ENCODE measurements at places on chromosomes 4 and X. TPM values are rescaled to one million over a fixed set of nuclear protein-coding genes. Genes with fewer than 3 reads are reported as not detected.

The SFRP2 gene
- not detected for total RNA-seq

The GAGE13 gene
- total RNA-seq: not detected

The NAT8L gene
- total RNA-seq: 3.3 TPM

The CFP gene
- total RNA-seq: not detected

- H3K4me1 ChIP-seq: no peaks in the 10 kb centered on the region
- DNase-seq: no peak
- H3K27ac ChIP-seq: no peak overlapping the region
Measured at GRCh38 chr4:175469514-175469913, 342.6 kb downstream of the GPM6A start.

DNA sequence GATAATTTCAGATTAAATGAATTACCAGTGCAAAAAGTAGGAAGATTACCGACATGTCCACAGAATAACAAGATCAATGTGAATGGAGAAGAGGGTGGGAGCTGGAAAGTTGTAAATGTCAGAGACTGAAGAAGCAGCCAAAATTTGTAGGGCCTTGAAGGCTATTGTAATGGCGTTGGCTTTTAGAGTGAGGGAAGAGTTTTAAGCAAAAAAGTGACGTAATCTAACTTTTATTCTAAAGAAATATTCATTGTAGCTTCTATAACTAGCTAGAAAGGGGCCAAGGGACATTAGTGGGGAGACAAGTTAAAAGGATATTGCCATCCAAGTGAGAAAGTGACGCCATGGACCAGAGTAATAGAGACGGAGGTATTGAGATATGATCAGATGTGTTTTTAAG, 63.3 kb upstream of the PCDH7 start:
- no peak for DNase-seq
- H3K27me3 ChIP-seq: no peaks in the 10 kb centered on the region
- H3K4me3 ChIP-seq: no peak overlapping the region
- no peaks in the 10 kb centered on the region for H3K36me3 ChIP-seq
- H3K27ac ChIP-seq: no peak overlapping the region

DNA sequence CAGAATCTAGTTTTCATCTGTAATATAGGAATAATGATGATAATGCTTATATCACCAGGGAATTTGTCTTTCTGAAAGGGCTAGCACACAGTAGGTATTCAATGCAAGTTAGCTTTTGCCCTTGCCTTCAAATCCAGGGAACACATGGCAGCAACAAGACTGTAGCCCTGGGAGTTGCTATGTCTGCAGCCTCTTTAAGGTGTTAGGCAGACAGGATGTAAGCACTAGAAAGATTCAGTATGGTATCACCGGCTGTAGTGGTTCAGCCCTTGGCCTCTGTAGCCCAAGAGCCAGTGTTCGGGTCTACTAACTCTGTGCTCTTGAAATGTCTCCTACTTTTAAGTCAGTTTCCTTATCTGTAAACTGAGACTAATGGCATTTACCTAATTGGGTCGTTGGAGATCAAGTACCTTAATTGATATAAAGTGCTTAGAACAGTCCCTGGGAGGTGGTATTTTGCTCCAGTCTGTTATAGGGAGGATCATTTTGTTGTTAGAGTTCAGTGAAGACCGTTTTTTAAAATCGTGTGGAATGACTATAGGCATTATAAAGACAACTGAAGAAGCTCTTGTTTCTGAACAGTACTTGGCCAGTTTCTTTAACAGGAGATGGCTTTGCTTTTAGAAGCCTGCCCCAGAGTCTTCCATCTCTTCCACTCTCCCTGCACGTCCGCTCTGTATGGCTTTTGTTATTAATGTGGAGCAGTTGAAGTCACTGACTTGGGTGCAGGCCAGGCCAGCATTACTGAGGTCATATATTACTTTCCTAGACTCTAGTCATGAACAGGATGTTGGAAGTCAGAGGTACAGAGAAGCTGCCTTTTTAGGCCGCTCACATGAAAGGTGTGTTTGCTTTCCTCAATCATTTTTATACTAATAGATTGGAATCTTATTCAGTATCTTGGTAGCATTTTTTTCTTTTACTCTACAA, 44.8 kb downstream of the GAB1 start:
- no peak overlapping the region for H3K27ac ChIP-seq
- peaks cover 53% of the 10 kb centered on the region for H3K4me1 ChIP-seq
- H3K4me3 ChIP-seq: no peak overlapping the region

DNA sequence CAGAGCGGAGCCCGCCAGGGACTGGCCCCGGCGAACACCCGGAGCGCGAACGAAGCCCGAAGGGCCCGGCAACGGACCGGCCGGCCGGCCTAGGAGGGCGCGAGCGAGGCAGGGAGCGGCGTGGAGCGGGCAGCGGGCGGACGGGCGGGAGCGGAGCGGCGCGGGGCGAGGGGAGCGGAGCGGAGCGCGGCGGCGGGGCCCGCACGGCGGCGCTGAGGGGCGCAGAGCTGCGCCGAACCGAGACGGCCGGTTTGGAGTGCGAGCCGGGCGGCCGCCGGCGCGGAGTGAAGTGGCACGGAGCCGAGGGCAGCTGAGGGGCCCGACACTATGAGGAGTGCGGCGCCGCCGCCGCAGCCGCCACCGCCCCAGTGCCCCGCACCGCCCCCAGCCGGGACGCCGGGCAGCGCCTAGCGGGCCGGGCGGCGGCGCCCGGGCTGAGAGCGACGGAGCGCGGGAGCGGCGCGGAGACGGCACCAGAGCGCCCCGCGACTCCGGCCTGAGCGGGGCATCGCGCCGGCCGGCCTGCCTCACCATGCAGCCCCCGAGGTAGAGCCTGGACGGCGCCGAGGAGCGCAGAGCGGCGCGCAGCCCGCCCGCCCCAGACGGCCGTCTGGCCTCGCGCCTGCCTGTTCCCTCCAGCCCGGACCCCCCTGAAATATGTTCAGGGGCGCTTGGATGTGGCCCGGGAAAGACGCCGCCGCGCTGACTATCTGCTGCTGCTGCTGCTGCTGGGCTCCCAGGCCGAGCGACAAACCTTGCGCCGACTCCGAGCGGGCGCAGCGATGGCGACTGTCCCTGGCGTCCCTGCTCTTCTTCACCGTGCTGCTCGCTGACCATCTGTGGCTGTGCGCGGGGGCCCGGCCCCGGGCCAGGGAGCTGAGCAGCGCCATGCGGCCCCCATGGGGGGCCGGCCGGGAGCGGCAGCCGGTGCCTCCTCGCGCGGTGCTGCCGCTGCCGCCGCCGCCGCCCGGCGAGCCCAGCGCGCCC, 793 bp downstream of the NALF2 start:
- peak overlapping the region; percentile 55 for H3K4me3 ChIP-seq
- H3K36me3 ChIP-seq: no peaks in the 10 kb centered on the region
- no peaks in the 10 kb centered on the region for H3K27me3 ChIP-seq
- no peak for DNase-seq
- H3K27ac ChIP-seq: peak overlapping the region; percentile 63

DNA sequence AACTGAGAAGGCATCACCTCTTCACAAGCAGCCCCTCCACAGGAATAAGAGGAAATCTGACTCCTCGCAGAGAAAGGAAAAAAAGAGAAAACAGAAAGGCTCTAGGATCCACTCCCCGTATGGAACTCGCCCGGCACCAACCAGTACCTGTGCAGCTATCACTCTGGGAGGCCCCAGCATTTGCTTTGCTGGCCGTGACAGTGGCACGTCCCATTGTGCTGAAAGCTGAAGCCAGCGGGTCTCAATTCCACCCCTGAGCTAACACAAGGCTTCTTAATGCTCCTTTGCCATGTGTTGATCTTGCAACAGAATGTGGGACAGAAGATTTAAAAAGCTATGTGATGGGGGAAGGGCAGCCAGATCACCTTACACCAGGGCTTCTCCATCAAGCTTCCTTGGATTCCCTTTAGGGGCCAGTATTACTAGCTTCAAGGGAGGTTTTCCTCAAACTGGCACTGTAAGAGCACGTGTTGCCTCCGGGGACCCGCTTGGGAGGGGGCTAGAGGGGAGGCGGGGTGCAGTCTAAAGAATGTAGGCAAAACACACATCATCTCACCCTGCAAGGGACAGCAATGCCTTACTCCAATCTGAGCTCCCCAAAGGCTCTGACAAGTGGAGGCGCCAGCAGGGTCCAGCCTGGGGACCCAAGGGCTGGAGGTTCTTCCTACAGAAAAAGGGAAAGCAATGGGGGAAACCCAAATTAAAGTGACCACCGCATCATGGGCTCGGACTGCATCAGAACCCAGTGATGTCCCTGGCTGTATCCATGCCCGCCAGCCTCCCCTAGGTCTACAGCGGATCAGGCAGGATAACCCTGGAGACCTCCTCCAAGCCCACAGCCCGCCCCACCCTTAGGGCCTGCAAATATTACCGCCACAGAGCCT, 1.2 kb downstream of the USP46 start:
- H3K36me3 ChIP-seq: no peaks in the 10 kb centered on the region
- peaks cover 33% of the 10 kb centered on the region for H3K4me1 ChIP-seq
- peak overlapping the region; percentile 69 for H3K4me3 ChIP-seq
- peak overlapping the region; percentile 36 for H3K27ac ChIP-seq
- no peaks in the 10 kb centered on the region for H3K27me3 ChIP-seq

- no peaks in the 10 kb centered on the region for H3K27me3 ChIP-seq
- H3K36me3 ChIP-seq: no peaks in the 10 kb centered on the region
- H3K27ac ChIP-seq: no peak overlapping the region
- H3K4me3 ChIP-seq: no peak overlapping the region
- no peaks in the 10 kb centered on the region for H3K4me1 ChIP-seq
Measured at GRCh38 chrX:144295921-144296320, 412.1 kb downstream of the UBE2NL start.
